ENCODE measurements at places on chromosomes 11 and 22.

GRCh38 chr11:74615311-74615710, 22.9 kb downstream of the POLD3 start:
- no peak for DNase-seq

DNA sequence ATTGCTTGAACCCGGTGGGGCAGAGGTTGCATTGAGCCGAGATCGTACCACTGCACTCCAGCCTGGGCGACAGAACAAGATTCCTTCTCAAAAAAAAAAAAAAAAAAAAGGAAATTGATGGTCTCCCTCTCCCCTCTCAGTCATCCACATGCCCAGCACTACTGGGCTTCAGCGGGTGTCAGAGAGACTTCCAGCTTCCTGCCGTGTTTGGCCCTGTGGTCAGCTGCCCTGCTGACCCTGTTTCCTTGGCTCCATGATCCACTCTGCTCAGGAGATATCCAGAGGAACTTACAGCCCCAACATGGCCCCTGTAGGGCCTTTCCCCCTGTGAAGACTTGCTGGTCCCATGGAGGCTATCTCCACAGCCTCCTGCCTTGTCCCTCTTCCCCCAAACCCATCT, 6.1 kb upstream of the PNPLA3 start:
- no peak for DNase-seq

DNA sequence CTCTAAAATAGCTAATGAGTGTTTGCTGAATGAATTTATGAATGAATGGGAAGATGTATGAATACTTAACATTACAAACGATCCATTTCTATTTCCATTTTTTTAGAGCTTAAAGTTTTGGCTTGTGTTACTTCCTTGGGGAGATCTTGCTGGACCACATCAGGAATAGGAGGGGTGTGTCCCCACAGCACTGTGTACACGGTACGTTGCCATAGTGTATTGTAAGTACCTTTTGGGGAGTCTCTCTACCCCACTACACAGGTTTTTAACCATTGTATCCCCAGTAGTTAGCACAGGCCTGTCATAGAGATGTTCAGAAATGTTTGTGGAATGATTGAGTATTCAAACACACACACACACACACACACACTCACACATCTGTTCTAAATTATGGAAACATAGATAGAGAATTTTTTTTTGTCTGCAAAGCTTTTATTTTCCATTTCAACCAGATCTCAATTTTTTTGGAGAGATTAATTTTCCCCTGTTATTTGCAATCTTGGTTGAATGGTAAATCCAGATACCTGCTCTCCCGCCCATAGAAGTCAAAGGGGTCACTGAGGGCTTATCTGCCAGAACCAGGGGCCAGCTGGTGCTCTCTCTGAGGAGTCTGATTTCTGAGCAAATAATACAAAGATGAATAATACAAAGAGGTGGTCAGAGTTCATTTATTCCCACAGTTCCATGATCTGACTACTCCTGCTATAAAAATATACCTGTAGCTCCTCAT, 471.0 kb downstream of the INSC start:
- DNase-seq = no peak

GRCh38 chr11:37449146-37449545, 851.1 kb upstream of the RAG2 start:
- no peak for DNase-seq

GRCh38 chr22:30270832-30271231, 4.2 kb upstream of the OSM start:
- no peak for DNase-seq

GRCh38 chr11:86574493-86575207, 97.8 kb downstream of the ME3 start:
- DNase-seq = no peak

Data from CD4-positive, alpha-beta T cell treated with Interleukin-6 at 100 ng/mL for 8 hours (primary cell).